ENCODE measurements at places on chromosomes 3 and 15.

DNA sequence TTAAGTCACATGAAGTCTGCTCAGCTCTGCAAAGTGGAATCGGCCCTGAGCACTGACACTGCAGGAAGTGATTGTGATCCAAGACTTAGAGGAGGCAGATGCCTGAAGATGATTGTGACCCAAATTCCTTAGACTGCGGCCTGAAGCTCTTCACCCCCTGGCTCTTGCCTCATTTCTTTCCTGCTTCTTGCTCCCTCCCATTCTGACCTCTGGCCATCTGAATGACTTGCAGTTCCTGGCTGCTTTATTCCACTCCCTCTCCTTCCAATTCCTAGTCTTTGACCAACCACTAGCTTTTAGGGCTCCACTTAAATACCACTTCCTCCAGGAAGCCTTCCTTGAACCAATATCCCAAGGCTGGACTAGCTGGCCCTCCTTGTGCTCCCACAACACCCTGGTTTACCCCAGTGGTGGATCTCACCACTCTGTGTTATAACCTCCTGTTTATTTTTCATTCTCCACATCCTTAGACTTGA is 9.9 kb upstream of the EPB42 start:
- no peak for DNase-seq

DNA sequence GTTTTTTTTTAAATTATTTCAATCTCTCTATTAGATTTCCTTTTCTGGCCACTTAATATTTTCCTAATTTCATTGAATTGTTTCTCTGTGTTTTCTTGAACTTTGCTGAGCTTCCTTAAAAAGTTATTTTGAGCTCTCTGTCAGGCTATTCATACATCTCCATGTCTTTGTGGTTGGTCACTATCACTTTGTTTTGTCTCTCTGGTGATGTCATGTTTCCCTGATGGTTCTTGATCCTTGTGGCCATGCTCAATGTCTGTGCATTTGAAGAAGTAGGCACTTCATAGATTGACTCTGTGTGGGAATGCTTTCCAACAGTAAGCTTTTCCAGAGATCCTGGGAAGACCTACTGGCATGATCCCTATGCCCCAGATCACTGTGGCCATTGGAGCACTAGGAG is 18.6 kb downstream of the CD200R1 start:
- no peak for DNase-seq

GRCh38 chr15:96889734-96890480 is 559.4 kb downstream of the NR2F2 start:
- DNase-seq: no peak

DNA sequence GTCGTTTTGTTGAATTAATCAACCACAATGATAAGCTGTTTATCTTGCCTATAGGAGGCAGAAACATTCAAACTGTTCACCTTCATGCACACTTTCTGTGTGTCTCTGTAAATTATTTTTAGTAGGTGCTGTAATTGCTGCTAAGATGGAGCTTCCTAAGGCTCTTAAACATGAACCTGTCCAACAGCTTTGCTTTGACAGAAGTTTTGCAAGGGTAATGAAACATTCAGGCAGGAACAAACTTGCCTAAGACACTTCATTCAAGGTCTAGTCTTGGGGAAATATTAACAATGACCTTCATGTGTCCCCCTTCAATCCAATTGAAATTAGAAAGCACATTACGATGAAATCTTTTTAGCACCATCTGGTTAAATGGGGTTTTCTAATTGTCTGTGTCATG is 156.1 kb downstream of the DIPK2A start:
- no peak for DNase-seq

GRCh38 chr15:34625007-34625406 is 41.6 kb upstream of the GOLGA8B start:
- DNase-seq: no peak

DNA sequence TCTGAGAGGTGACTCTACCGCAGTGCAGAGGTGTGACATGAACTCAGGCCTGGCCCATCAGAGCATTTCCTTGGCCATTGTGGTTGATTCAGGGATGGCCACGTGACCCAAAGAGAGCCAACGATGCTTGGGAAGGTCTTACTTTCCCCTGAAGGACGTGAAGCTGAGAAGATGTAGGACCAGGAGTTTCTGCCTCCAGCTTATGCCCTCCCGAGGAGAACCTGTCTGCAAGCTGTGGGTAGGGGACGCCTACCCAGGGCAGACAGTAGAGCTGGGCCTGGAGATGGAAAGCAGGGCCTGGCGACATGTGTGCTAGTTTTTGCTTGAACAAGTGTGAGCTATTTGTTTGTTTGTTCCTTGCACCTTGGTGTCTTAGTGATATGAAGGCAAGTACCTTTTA is 89.4 kb downstream of the RPLP1 start:
- no peak for DNase-seq

Measured in stimulated activated CD8-positive, alpha-beta memory T cell treated with anti-CD3 and anti-CD28 coated beads, Interleukin-12 subunit alpha, Interleukin-12 subunit beta, amount 100 ng/mL, for 4 hours (primary cell).